Activated CD4-positive, CD25-positive, alpha-beta regulatory T cell (primary cell): ENCODE measurements at places on chromosomes 3 and 15.
A peak's percentile ranks its signal among the peaks of the same experiment; 100 is the strongest.

DNA sequence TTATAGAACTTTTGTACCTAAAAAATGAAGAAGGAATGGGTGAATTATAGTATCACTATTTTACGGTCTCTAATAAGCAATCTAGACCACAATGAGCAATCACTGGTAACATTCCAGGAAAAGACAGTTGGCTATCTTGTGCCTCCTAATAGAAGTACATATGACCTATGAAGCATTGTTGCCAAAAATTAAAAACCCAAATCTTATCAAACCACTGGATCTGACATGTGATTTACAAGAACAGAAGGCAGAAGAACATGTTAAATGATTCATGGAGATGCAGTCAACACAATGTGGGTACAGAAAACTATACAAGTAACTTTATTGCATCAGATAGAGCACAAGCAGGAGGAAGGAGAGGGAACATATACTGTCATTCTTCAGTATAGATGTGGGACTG is 14.5 kb upstream of the HYKK start:
- DNase-seq = no peak

DNA sequence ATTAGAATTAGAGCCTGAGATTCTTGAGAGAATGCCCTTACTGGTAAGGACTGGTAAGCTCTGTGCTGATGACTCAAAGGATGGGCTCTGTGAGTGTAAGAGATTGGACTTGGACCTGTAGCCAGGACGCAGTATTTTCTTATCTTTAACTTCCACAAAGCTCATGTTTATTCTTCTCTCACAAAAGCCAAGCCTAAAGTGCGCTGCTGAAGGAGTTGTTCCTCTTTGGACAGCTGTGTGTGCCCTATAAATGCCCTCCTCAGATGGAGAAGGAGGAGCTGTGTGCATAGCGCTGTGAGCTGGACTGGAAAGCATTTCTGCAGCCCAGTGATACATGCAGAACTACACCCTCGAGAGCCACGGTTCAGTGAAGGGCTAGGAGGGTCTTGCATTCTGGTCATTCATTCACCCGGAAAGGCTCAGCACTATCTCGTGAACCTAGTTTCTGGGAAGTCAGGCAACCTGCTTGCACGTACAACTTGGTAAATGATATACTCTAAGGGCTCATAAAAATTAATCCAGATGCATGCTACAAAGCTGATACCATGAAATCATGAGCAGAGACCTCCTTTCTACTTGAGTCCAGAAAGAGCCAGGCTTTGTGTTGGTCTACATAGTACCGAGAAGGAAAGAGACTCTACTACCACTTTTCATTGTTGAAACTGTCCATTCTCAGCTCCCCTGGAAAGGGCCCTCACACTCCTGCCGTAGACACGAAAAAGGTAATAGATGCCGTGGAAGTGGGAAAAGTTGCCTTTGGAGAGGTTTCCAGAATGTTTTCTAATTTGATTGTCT is 103.0 kb upstream of the TBL1XR1 start:
- DNase-seq = no peak

- DNase-seq = no peak
These were observed 254.4 kb upstream of the ARRDC4 start for GRCh38 chr15:97706059-97706458.

GRCh38 chr15:80174017-80174746 is 21.4 kb downstream of the FAH start:
- no peak for DNase-seq

GRCh38 chr3:23915537-23916108 is 1.2 kb downstream of the NKIRAS1 start:
- DNase-seq = no peak

GRCh38 chr3:56775445-56775837 is 26.3 kb downstream of the ARHGEF3 start:
- DNase-seq = no peak

DNA sequence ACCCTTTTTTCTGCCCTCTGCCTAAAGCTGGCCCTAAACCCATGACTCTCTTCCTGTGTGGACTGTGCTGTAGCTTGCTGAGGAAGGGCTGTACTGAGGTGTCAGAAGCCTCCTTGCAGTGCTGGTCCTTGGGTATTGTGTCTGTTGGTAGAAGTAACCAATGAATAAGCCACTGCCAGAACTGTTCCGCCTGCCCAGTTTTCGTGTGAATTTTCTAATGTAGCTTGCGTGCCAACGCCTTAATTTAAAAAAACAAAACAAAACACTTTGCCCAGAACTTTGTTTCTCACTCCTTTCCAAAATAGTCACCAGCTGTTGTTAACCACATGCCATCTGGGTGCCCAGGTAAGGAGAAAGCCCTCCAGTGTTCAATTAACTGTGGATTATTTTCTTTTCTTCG is 101.9 kb downstream of the KLHL25 start:
- no peak for DNase-seq

DNA sequence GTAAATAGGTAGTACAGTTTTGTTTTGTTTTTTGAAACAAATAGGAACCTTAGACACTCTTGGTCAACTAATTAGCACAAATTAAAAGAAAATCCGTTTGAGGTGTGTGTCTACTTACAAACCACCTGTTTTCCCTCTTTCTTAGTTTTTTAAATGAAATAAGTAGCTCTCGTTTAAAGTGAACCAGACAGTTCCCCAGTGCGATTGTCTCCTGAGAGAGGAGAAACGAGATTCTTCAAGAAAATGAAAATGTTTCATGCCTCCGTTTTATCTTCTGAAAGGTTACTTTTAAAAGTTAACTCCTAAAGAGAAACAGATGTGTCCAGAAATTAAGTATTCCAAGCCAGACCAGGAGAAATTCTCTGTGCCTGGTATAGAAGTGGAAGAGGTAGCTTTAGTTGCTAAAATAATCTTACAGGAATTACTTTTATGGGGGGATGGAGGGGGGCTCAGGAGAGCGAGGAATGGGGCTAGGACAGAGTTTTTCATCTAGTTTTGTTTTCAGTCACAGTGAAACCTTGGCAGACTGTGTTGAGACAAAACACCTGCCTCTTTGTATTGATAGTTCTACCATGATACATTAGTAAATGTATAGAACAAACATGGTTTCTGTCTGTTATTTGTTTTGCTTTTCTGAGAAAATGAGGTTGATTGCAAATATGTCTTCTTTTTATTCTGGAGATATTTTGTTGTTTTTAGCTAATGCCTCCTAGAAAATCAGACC is 155.1 kb upstream of the CNTN4 start:
- DNase-seq = no peak

DNA sequence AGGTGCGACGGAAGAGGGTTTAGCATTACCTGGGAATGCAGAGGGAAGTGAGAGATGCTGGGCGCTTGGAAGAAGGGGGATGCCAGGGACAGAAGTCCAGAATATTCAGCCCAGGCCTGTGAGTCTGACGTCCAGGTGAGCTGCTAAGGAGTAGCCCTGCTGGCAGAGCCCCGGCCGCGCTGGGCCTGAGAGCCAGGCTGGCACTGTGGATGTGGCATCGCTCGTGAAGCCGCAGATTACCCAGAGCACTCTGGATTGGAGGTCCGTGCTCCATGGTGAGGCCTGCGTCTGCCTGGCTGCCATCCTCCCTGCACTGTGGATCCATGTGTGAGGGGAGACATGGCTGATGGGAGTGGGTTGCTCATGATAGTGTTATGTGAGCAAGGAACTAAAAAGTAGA is 14.5 kb downstream of the MAN2A2 start:
- DNase-seq = no peak

- no peak for DNase-seq
These were observed 49.2 kb downstream of the MBNL1 start for GRCh38 chr3:152317956-152318355.

DNA sequence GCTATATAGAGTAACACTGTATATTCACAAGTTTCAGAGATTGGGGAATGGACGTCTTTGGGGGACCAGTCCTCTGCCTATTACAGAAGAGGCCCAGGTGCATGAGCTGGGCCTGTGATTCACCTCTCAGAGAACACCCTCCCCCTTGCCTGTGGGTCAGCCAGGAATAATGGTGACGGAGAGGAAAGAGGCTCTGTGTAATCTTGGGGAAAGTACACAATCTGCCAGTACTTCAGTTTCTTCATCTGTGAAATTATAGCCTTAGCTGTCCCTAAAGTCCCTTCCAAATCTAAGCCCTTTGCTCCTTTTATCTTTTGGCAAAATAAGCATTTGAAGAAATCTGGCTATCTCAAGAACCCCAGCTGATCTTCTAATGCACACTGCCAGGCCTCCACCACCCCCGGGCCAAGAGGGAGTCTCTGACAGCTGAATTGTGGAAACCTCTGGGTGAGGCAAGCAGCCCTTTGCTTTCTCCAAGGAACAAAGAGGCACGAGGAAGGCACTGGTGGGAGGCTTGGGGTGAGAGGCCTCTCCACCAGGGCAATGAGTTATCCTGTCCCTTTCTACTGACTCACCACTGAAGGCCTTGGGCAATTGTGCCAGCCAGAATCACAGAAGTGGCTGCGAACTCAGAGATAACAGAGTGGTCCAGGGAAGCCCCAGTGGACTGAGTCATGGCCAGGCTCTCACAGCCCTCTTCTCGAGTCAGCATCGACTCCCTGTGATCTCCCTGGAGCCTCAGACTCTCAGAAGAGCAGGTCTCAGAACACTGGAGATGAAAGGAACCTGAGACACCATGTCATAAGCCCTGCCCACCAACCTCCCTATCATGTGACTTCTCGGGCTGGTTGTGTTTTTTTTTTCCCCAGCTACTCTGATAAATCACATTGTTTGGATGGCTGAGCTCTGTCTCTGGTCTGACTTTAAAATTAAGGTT is 31.8 kb downstream of the CCNL1 start:
- DNase-seq = peak; percentile 13
